SJCRH30 (cell line): ENCODE measurements at places on chromosomes 3 and 15. TPM values are rescaled to one million over a fixed set of nuclear protein-coding genes. Genes with fewer than 3 reads are reported as not detected.

Gene GP5
- total RNA-seq: not detected in 2 replicates

Gene GP9
- not detected in 2 replicates for total RNA-seq

Gene WDR93
- not detected in 2 replicates for total RNA-seq

Gene CORO2B
- not detected in 2 replicates for total RNA-seq

Gene A4GNT
- total RNA-seq: 0.16 TPM in 1 of 2 replicates, not detected in the other

Gene SLC12A8
- total RNA-seq: 3.6 and 3.7 TPM in 2 replicates

Gene CADPS
- not detected in 2 replicates for total RNA-seq

Gene SLC12A1
- not detected in 2 replicates for total RNA-seq

Gene FOXB1
- 0.51 and 0.76 TPM in 2 replicates for total RNA-seq

Gene MOBP
- total RNA-seq: 0.04 TPM in 1 of 2 replicates, not detected in the other

Gene CRELD1
- total RNA-seq: 8.1 and 8.3 TPM in 2 replicates

Gene FMN1
- total RNA-seq: 15.6 and 21.2 TPM in 2 replicates

- no peaks in the 10 kb centered on the region for H3K4me1 ChIP-seq
- no peak overlapping the region for H3K4me3 ChIP-seq
- DNase-seq: no peak
- no peaks in the 10 kb centered on the region for H3K27me3 ChIP-seq
Measured at GRCh38 chr3:126033765-126034164, 50.2 kb downstream of the SLC41A3 start.

DNA sequence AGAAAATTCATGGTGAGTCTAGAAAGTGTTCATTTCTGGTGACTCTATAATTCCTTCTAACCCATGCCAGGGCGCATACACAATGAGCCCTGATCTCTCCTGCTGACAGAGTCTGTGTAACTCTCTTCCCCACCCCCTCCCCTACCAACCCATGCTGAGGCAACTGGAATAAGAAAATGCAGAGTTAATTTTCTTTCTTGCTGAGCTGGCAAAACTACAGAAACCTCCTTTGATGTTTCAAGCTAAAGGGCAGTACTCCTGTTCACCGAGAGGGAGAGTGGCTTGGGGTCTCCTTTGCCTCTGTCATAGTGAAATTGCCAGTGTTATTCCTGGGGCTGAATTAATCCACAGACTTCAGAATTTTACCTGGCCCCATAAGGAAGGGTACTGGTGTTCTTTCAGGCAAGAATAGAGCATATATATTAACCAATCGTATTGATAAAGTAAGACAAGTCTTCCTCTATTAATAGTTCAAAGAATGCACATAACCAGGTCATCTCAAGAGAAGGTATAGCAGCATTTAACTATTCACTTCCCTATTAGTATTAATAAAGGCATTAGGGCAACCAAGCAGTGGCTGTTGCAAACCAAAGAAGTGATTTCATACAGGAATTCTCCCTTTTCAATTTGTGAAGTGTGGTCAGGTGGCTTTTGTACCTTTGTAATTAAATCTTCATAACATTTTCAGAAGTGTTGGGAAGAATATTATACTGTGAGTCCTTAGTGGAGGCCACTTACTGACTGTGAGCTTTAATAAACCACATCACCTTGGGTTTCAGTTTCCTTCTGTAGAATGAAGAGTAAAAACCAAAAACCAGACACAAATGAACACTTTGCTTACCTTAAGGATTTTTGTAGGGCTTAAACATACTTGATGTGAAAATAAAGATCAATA, 4.1 kb downstream of the GAP43 start:
- H3K4me3 ChIP-seq: no peak overlapping the region
- DNase-seq: no peak
- no peaks in the 10 kb centered on the region for H3K36me3 ChIP-seq

GRCh38 chr15:97968380-97968779, 7.9 kb downstream of the ARRDC4 start:
- H3K27me3 ChIP-seq: no peaks in the 10 kb centered on the region
- H3K27ac ChIP-seq: no peak overlapping the region
- DNase-seq: no peak

DNA sequence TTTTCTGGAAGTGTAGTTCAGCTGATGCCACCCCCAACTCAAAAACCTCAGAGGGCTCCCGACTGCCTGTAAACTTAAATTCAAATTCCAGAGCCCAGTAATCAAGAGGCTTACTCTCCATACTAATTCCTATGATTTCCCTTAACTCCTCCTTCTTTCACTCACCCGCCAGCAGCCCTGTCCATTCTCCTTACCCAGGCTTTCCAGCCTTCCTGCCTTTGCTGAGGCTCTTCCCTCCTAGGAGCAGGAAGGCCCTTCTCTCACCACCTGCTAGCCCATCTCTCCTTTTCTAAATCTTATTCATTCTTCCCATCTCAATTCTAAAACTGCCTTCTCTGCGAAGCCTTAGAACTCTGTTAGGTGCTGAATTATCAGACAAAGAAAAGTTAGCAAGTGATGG, 30.4 kb downstream of the RORA start:
- no peak overlapping the region for H3K27ac ChIP-seq
- DNase-seq: no peak
- H3K27me3 ChIP-seq: no peaks in the 10 kb centered on the region
- no peak overlapping the region for H3K4me3 ChIP-seq

DNA sequence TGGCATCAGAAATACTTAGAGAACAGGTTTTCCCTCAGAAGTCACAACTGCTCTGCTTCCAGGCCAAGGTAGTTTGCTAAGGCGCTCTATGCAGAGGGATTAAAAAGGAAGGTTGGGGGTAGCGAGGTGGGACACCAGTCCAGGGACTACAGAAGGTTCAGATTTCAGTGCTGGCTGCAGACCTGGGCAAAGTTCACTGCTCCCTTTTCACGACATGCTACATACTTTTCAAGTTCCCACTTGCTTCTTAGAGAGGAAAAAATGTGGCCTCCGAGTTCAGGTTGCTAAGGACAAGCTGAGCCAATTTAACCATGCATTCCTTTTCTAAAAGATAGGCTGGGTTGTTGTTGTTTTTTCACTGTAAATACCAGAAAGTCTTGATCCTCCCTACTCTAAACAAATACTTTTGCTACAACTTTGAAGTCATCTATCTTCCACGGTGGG, 158.6 kb upstream of the NR2F2 start:
- no peaks in the 10 kb centered on the region for H3K27me3 ChIP-seq
- peaks cover 33% of the 10 kb centered on the region for H3K4me1 ChIP-seq
- H3K36me3 ChIP-seq: no peaks in the 10 kb centered on the region
- H3K4me3 ChIP-seq: peak overlapping the region; percentile 37; the same call in 1 of the 2 replicates
- peak; percentile 55 for DNase-seq

DNA sequence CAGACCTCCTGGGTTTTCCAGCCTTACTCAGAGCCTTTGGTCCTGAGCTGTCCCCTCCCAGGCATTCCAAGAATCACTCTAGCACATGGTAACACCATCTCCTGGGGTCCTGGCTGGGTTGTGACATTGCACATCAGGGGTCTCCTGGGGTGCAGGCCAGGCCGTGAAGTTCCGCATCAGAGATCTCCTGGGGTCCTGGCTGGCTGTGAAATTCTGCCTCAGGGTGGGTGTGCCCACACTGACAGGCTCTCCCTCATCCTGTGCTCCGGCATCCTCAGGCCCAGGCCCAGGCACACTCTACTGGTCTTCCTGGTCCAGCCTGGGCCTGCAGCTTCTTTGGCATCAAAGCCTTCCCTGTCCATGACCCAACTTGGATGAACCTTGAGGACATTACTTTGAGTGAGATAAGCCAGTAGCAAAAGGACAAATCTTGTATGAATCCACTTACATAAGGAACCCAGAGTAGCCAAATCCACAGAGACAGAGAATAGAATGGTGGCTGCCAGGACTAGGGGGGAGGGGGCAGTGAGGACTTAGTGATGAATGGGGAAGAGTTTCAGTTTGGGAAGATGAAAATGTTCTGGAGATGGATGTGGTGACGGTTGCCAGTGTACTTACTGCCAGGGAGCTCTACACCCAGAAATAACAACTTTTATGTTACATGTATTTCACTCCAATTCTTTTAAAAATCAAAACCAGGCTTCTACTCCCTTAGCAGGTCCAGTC, 49.1 kb upstream of the KLF13 start:
- DNase-seq: no peak
- no peaks in the 10 kb centered on the region for H3K27me3 ChIP-seq
- H3K27ac ChIP-seq: no peak overlapping the region
- H3K4me3 ChIP-seq: no peak overlapping the region
- no peaks in the 10 kb centered on the region for H3K36me3 ChIP-seq

DNA sequence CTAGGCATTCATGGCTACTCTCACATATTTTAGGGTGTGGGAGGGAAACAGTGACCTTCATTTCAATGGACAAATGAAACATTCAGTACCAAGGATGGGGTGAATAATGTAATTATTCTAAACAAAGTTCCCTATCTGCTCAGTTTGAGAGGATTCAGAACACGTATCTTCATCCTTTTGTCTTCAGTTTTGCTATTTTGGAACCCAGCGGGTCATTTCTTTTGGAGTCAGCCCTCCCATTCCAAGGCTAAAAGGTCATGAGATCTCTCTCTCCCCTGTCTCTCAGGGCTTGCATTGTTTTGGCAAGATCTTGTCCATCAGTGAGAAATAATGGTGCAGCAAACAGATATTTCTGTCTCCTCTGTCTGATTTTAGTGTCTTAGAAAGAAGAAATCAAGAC, 16.3 kb upstream of the GATM start:
- H3K36me3 ChIP-seq: no peaks in the 10 kb centered on the region
- H3K4me3 ChIP-seq: no peak overlapping the region
- H3K27ac ChIP-seq: no peak overlapping the region
- peaks cover 10% of the 10 kb centered on the region for H3K4me1 ChIP-seq
- 0 out of 2 replicates have a peak, but pooled peaks cover 3% of the 10 kb centered on the region for H3K27me3 ChIP-seq
- no peak for DNase-seq

DNA sequence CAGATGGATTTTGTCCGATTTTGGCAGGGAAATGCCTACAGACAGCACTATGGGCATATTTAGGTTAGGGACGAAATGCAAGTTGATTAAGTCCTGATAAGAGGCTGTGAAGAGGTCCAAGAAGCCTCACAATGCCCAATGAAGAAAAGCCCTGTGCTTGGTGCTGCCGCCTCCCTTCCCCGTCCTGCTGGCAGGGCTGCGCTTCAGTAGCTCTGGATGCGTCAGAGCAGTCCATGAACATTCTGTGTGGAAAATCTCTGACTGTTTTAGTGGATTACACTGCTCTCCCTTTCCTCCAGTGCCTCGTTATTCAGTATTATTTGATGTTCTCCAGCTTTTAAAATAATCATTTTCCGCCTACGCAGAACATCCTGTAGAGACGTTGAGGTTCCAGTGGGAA, 39.6 kb downstream of the MLH1 start:
- no peaks in the 10 kb centered on the region for H3K27me3 ChIP-seq
- no peaks in the 10 kb centered on the region for H3K4me1 ChIP-seq
- no peak for DNase-seq

DNA sequence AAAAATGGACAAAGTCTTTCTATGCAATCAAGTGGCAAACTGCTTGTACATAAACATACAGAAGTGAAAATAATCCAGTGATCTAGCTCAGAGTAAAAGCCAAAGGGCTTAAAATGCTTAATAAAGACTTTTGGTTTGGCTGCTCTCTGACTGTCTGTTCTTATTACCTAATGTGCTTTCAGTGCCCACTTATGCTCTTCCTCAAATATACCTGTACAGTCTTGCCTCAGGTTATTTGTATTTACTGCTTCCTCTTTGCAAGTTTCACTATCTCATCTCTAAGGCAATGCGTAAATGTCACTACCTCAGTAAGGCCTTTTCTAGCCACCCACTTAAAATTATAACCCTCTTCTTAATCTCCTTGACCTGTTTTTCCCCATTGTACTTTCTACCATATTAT, 171.8 kb downstream of the EPHA6 start:
- no peaks in the 10 kb centered on the region for H3K4me1 ChIP-seq
- no peak overlapping the region for H3K27ac ChIP-seq
- DNase-seq: no peak
- H3K4me3 ChIP-seq: no peak overlapping the region
- H3K36me3 ChIP-seq: no peaks in the 10 kb centered on the region
- no peaks in the 10 kb centered on the region for H3K27me3 ChIP-seq

- DNase-seq: no peak
- H3K27ac ChIP-seq: no peak overlapping the region
- peaks cover 15% of the 10 kb centered on the region for H3K4me1 ChIP-seq
- H3K4me3 ChIP-seq: no peak overlapping the region
- no peaks in the 10 kb centered on the region for H3K36me3 ChIP-seq
Measured at GRCh38 chr15:71581398-71581930, 228.9 kb upstream of the NR2E3 start.

GRCh38 chr3:156433910-156434309, 121.0 kb downstream of the SSR3 start:
- no peak overlapping the region for H3K4me3 ChIP-seq
- H3K27ac ChIP-seq: no peak overlapping the region
- H3K4me1 ChIP-seq: no peaks in the 10 kb centered on the region
- DNase-seq: no peak

- no peak overlapping the region for H3K4me3 ChIP-seq
- DNase-seq: peak; percentile 68
- no peak overlapping the region for H3K27ac ChIP-seq
- H3K27me3 ChIP-seq: no peaks in the 10 kb centered on the region
- peaks cover 13% of the 10 kb centered on the region for H3K4me1 ChIP-seq
Measured at GRCh38 chr3:58217209-58217811, 6.5 kb upstream of the DNASE1L3 start.

- H3K27ac ChIP-seq: no peak overlapping the region
- H3K4me3 ChIP-seq: no peak overlapping the region
- H3K27me3 ChIP-seq: no peaks in the 10 kb centered on the region
Measured at GRCh38 chr3:163821841-163822240, 1256.5 kb downstream of the SI start.
